ENCODE measurements at places on chromosomes 16 and 17.

GRCh38 chr17:31424944-31425281, 33.4 kb downstream of the RAB11FIP4 start:
- DNase-seq = no peak

- DNase-seq = no peak
These were observed 20.3 kb downstream of the TRIM25 start for GRCh38 chr17:56893503-56893902.

DNA sequence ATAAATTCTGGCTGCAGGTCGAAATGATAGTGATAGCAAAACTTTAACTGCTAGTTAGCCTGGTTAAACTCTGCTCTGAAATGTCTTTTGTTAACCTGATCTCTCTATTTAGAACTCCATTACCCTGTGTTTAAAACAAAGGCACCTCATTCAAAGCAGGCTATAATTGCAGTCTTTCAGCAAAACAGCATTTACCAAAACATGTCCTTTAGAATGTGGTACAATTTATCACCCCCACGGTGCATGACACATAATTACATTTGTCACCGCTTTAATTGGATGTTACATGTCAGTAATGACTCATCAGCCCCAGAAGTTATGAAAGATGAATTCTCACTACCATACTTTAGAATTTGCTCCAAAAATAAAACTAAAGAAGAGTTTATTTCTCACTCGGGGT, 295.4 kb downstream of the TOX3 start:
- no peak for DNase-seq

GRCh38 chr17:79574108-79574507, 36.7 kb downstream of the RBFOX3 start:
- DNase-seq = no peak

DNA sequence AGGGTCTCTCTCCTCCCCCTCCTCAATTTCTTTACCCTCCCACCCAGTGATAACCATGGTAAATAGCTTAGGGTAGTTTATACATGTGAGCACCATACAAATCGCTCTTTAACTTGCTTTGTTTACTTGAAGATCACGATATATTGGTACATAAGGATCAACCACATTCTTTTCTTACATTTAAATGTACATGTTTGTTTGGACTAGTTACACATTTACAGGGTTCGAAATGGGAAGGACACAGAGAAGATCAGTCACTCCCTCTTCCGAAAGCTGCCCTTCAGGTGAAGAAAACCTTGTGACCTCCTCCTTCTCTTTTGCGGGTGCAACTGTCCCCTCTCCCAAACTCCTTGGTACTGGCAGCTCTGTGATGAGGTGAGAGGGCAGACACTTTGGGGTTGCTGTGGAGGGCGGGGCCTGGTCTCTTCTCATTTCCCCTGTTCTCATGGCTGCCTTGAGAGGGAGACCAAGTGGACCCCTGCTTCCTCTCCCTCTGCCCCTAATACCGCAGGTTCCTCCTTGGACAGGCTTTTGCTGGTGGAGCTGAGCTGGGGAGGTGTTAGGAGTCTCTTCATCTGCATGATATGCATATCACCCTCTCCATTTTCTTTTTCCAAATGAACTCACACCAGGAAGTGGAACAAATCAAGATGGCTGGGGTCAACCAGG, 4.7 kb upstream of the PIK3R6 start:
- DNase-seq = no peak

DNA sequence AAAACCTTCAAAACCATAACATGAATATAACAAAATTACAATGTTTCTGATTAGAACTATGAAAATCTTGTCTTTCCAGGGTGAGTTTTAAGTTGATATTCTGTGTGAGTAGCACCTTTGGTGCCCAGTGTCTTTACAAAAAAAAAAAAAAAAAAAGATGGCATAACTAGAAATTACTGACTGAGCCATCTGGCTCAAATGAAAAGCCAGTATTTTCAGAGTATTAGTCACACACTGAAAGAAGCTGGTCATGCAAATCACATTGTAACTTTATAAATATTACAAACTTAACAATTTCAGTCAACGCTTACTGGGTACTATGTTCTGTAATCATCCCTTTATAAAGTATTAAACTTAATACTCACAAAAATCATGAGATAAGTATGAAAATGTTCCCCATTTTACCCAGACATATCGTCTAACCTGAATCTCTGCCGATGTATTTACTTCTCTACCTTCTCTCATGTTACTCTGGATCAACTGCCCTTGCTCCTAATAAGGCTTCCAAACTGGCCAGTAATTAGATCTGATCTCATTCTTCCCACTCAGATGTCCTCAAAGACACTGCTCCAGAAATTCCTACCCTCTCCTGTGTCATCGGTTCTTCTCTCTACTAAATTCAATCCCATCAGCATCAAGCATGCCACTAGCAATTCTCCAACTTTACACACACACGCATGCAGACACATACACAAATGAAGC, 25.4 kb downstream of the UBE2G1 start:
- no peak for DNase-seq

GRCh38 chr17:82281502-82282238, 8.2 kb upstream of the CSNK1D start:
- DNase-seq = no peak

All from stimulated activated CD8-positive, alpha-beta memory T cell treated with anti-CD3 and anti-CD28 coated beads, Interleukin-2, amount 100 ng/mL, for 1 hour (primary cell).